ENCODE measurements at places on chromosomes 3 and 15. TPM values are rescaled to one million over a fixed set of nuclear protein-coding genes. Genes with fewer than 3 reads are reported as not detected.

The DNAJB8 gene
- total RNA-seq = not detected

The EFCC1 gene
- total RNA-seq = 1.5 TPM

The PRICKLE2 gene
- 8.7 TPM for total RNA-seq

The SERPINI2 gene
- 0.41 TPM for total RNA-seq

The TJP1 gene
- total RNA-seq = 108 TPM

The ALS2CL gene
- total RNA-seq = 33.7 TPM

The PLSCR2 gene
- not detected for total RNA-seq

The SUSD5 gene
- total RNA-seq = 0.80 TPM

DNA sequence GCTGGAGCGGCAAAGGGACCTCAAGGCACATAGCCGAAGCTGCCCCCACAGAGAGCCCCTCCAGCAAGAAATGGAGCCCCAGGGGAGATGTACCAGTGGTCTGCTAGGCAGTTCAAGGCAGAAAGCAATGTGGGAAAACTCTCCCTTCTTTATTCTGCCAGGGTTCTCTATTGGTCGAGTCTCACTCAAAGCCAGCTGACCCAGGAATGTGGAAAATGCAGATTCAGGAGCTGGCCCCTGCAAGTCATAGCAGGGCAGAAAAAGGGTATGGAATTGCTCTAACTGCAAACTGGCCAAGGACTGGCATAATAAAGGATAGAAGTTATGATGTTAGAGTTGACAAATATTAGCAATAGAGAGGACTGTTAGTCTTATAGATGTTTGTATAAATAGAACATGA lies 4.0 kb upstream of the TOPAZ1 start:
- no peak overlapping the region for H3K4me3 ChIP-seq
- DNase-seq = no peak
- no peaks in the 10 kb centered on the region for H3K36me3 ChIP-seq
- peaks cover 18% of the 10 kb centered on the region for H3K27me3 ChIP-seq

DNA sequence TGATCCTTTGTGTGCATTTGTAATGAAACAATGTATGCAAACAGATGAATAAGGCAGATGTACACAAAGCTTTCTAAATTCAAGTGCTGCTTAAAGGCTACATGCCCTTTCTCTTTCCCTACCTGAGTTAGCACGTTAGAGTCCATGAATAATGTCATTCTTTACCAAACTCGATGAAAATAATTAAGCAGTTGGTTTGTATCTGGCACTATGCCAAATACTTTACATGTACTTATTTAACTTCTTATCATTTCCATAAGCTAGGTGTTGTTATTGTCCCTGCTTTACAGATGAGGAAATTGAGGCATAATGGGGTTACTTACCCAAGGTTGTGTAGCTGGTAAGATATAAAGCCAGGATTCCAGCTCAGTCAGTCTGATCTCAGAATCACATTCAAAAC lies 2.4 kb downstream of the GPR171 start:
- no peak for DNase-seq
- H3K27ac ChIP-seq = no peak overlapping the region
- H3K4me1 ChIP-seq = no peaks in the 10 kb centered on the region

GRCh38 chr3:195450731-195451229 lies 8.0 kb upstream of the ACAP2 start:
- no peaks in the 10 kb centered on the region for H3K27me3 ChIP-seq
- no peaks in the 10 kb centered on the region for H3K36me3 ChIP-seq
- peak overlapping the region; percentile 23 for H3K27ac ChIP-seq
- no peak for DNase-seq
- H3K4me1 ChIP-seq = no peaks in the 10 kb centered on the region

DNA sequence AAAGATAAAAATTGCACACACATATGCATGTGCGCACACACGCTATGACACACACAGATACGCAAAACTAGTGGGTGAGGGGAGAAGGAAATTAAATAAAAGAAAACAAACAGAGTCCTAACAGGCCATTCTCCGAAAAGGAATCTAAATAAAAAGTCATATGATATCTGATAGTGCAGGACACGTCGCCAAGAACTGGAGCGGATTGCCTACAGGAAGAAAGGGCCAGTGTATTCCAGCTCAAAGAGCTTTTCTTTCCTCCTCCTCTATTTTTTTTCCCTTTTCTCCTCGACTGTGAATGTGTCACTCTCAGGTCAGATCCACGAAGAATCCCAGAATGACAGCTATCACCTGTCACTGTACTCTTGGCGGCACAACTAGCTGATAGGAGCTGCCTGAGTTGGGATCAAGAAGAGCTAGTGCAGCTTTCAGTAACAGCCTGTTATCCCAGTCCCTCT lies 157.8 kb downstream of the TIGIT start:
- H3K4me1 ChIP-seq = peaks cover 94% of the 10 kb centered on the region
- no peaks in the 10 kb centered on the region for H3K27me3 ChIP-seq
- peak overlapping the region; percentile 88 for H3K27ac ChIP-seq
- H3K36me3 ChIP-seq = no peaks in the 10 kb centered on the region

GRCh38 chr15:62549345-62549970 lies 384.4 kb upstream of the C2CD4B start:
- H3K27ac ChIP-seq = no peak overlapping the region
- H3K4me3 ChIP-seq = no peak overlapping the region
- no peaks in the 10 kb centered on the region for H3K27me3 ChIP-seq

DNA sequence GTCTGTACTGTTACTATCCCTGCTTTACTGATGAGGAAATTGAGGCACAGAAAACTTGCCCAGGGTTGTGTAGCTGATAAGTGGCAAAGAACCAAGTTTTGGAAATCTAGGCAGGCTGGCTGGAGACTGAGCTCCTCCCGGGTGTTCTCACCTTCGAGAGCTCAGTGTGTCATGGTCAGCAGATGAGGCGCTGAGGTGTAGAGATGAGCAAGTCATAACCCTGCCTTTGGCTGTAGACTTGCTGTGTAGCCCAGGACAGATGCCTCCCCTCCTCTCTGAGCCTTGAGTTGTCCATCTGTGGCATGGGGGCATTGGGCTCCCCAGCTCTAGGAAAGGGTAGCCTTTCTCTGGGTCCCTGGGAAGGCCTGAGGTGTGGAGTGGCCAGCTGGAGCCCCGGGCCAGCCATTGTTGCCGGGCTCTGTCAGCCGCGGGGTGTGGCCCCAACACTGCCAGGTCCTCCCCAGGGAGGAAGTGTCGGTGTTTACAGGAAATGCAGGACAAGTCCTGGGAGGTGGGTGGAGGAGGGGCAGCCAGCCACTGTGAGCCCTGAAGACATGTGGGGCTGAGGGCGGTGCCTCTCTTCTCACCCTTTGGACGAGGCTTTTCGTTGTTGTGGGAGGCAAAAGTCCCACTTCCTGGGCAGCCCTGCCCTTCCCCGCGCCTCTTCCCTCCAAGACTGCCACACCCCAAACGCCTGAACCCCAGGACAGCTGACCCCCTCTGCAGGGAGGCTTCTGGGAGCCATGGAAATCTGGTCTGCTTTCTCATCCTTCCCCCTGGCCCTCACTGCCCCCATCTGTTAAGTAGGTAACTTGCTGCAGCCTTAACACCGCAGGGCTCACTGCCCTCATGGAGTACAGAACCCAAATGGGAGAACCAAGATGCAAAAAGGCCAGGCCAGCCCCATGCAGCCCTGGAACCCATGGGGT lies 29.1 kb downstream of the FGD5 start:
- H3K4me3 ChIP-seq = no peak overlapping the region
- H3K27me3 ChIP-seq = peaks cover 57% of the 10 kb centered on the region
- peak overlapping the region; percentile 74 for H3K27ac ChIP-seq
- peaks cover 72% of the 10 kb centered on the region for H3K4me1 ChIP-seq

DNA sequence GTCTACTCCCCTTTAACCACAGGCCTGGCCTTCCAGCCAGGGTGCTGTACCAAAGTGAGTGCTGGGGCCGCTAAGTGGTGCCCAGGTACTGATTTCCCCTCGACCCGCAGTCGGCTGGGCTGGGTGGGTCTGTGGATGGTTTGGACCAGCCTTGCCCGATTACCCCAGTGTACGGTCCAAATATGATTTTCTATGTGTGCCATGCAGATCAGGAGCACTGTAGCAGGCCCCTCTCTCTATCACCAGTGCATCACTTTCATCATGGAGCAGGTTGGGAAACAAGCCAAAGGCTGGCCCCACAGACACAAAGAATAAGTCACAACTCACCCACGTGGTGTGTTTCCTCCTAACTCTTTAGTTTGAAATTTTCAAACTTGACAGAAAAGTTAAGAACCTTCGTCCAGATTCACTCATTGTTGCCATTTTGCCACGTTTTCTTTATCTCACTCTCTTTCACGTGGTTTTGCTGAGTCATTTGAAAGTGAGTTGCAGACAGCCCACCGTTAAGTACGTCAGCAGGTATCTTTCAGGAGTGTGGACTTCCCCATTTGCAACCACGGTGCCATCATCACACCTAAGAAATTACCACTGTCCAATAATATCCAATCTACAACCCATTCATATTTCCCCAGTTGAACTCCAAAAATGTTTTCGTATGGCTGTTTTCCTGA lies 37.0 kb downstream of the ZNF710 start:
- H3K4me1 ChIP-seq = peaks cover 58% of the 10 kb centered on the region
- H3K27me3 ChIP-seq = no peaks in the 10 kb centered on the region
- H3K36me3 ChIP-seq = no peaks in the 10 kb centered on the region
- no peak overlapping the region for H3K4me3 ChIP-seq

DNA sequence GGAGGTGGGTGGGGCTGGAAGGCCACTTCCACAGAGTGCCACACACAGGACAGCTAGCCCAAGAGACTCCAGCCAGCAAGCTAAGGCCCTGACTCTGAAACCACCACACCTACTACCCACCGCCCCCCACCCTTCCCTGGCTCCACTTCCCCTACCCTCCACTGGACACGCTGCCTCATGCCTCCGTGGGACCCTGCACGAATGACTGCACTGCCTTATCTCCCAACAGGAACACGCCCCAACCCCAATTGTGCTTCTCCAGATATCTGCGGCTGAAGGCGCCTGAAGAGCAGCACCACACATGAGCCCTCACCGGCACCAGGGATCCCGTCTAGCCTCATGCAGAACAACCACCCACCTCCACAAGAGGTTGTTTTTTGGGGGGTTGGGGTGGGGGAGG lies 2.7 kb downstream of the LINGO1 start:
- no peak for DNase-seq
- H3K36me3 ChIP-seq = no peaks in the 10 kb centered on the region
- H3K4me1 ChIP-seq = peaks cover 38% of the 10 kb centered on the region

GRCh38 chr3:12444582-12445471 lies 39.5 kb upstream of the TSEN2 start:
- DNase-seq = no peak
- H3K27me3 ChIP-seq = no peaks in the 10 kb centered on the region
- peak overlapping the region; percentile 79 for H3K27ac ChIP-seq
- H3K4me1 ChIP-seq = peaks cover 48% of the 10 kb centered on the region

DNA sequence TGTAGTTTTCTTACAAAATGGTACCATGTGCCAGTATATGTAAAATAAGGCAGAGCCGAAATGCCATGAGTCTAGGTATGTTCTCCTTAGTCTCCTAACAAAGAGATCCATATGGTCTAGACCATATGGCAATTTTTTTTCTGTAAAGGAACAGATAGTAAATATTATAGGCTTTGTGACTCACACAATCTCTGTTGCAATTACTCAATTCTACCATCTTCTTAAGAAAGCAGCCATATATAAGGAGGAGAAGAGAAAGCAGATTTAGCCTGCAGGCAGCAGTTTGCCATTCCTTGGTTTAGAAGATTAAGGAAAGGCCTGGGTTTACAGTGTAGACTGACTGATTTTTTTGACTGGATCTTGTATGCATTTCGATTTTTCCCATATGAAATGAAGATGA lies 16.3 kb upstream of the BBX start:
- no peak overlapping the region for H3K4me3 ChIP-seq
- no peaks in the 10 kb centered on the region for H3K4me1 ChIP-seq
- DNase-seq = no peak
- H3K27ac ChIP-seq = no peak overlapping the region
- H3K27me3 ChIP-seq = no peaks in the 10 kb centered on the region

- H3K4me1 ChIP-seq = peaks cover 46% of the 10 kb centered on the region
- H3K27ac ChIP-seq = peak overlapping the region; percentile 90
- H3K36me3 ChIP-seq = no peaks in the 10 kb centered on the region
- no peak for DNase-seq
- no peak overlapping the region for H3K4me3 ChIP-seq
These were observed 280.0 kb upstream of the P2RY1 start for GRCh38 chr3:152554980-152555379.

GRCh38 chr15:65583701-65584100 lies 27.2 kb downstream of the INTS14 start:
- H3K4me3 ChIP-seq = no peak overlapping the region
- H3K4me1 ChIP-seq = peaks cover 8% of the 10 kb centered on the region
- DNase-seq = no peak
- peaks cover 90% of the 10 kb centered on the region for H3K36me3 ChIP-seq
- peak overlapping the region; percentile 8 for H3K27ac ChIP-seq

DNA sequence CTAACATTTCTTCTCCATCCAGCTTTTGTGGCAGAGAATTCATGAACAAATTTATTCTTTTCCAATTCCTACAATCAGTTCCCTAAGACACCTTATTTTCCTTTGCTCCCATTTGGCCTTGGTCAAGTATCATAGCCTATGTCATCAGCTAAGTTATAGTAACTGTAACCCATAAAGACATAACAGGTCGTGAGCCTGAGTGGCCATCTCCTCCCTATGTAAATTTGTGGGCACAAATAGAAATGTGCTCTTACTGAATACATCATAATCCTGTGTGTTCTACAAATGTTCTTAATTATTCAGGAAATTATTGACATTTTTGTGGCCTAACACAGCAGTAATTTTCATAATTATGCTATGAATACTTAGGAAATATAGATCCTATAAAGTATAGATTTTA lies 108.9 kb upstream of the ZNF717 start:
- H3K27me3 ChIP-seq = no peaks in the 10 kb centered on the region
- DNase-seq = no peak
- no peak overlapping the region for H3K4me3 ChIP-seq
- H3K4me1 ChIP-seq = no peaks in the 10 kb centered on the region
- no peaks in the 10 kb centered on the region for H3K36me3 ChIP-seq

DNA sequence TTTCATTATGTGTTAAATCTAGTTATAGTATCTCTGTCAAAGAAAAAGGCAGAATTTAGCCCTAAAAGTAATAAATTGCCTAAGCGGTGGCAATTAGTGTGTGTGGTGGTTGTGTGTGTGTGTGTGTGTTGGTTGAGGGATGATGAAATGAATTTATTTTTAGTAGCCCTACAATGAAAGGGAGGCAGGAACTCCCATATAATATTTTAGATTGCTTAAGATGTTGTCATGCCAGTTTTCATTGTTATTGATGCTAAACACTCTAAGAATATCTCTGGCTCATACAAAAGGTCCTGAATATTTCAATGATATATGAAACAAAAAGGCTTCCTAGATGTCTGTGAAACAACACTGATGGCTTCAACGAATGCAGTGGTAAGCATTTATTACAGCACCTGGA lies 140.6 kb upstream of the TBC1D5 start:
- no peaks in the 10 kb centered on the region for H3K36me3 ChIP-seq
- H3K4me1 ChIP-seq = no peaks in the 10 kb centered on the region
- no peak for DNase-seq
- no peak overlapping the region for H3K27ac ChIP-seq

GRCh38 chr3:72085036-72085435 lies 300.1 kb upstream of the PROK2 start:
- no peaks in the 10 kb centered on the region for H3K36me3 ChIP-seq
- no peak overlapping the region for H3K4me3 ChIP-seq
- no peaks in the 10 kb centered on the region for H3K27me3 ChIP-seq
- peaks cover 5% of the 10 kb centered on the region for H3K4me1 ChIP-seq

DNA sequence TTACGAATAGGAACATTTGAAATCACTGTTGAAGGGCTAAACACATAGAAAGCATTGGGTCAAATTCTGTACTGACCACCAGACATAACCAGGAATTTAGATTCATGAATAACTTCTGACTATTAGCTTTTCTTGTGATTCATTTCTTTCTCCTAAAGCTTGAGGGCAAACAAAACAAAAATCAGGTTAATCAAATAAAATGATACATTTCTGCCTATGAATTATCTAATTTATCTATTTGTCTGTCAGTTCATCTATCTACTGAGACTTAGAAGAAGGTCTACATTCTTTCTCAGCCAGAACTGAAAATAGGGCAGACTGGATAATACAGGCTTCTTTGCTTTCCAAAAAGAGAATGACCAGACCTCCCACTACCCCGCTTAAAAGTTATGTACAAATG lies 65.9 kb upstream of the ST3GAL6 start:
- no peak overlapping the region for H3K4me3 ChIP-seq
- no peak for DNase-seq
- H3K27ac ChIP-seq = no peak overlapping the region
- H3K4me1 ChIP-seq = peaks cover 7% of the 10 kb centered on the region

Measured in left ventricle myocardium inferior (tissue), 1 donor.